ENCODE measurements at places on chromosomes 7 and 10.

DNA sequence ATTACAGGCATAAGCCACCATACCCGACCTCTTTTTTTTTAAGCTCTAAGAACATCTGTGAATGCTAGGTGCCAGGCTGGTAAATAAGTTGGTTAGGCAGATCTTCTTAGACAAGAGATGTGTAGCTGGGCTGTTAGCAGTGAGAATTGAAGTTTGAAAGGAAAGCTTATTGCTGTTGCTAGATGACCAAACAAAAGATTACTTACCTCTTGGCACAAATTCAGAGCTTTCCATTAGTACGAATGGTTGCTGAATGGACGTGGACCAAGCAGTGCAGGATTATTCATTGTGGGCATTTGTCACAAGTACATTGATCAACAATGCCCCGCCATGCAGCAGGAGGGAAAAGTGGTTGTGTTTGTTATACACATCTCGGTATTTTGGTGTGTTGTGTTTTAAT is 131.2 kb downstream of the GFRA1 start:
- no peak for DNase-seq

- DNase-seq = no peak
Measured at GRCh38 chr7:115417662-115418061, 495.8 kb downstream of the MDFIC start.

DNA sequence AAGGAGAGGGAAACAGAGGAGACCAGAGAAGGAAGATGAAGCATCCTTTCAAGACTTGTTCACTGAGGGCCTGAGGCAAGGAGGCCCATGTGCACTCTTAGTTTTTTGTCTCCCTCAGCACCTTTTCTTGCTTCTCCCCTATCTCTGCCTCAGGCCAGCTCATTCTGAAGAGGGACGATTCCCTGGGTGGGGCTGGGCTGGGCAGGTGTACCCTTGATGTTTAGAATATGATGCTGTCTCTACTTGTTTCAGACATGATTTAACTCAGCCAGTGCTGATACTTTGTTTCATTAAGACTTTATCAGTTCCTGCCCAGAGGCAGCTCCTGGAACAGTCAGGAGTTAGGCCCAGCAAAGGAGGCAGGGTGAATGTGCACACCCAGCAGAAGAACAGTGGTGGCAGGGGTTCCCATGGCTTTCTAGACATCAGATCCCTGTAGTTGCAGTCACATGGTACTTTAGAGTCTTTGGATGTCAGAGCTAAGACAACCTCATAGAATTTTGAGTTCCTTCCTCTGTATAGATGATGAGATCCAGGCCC is 3.4 kb downstream of the PRXL2A start:
- no peak for DNase-seq

- no peak for DNase-seq
Measured at GRCh38 chr7:78762625-78763024, 690.8 kb downstream of the MAGI2 start.

DNA sequence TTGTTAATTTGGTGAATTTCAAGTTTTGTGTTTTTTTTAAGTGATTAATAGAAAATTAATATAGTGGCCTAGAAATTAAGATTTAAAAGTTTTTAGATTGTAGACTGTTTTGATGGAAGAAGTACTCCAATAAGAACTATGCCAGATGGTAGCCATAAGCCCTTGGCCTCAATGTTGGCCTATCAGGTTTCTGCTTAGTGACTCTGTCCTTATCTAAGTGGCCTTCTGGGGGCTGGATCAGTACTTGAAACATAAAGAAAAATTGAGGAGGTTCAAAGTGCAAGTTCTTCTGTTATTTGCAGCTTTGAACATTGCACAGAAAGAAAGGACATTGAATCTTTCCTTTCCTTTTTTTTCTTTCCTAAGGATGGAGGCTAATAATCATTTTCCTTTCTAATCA is 9.9 kb downstream of the CCDC126 start:
- DNase-seq = no peak

DNA sequence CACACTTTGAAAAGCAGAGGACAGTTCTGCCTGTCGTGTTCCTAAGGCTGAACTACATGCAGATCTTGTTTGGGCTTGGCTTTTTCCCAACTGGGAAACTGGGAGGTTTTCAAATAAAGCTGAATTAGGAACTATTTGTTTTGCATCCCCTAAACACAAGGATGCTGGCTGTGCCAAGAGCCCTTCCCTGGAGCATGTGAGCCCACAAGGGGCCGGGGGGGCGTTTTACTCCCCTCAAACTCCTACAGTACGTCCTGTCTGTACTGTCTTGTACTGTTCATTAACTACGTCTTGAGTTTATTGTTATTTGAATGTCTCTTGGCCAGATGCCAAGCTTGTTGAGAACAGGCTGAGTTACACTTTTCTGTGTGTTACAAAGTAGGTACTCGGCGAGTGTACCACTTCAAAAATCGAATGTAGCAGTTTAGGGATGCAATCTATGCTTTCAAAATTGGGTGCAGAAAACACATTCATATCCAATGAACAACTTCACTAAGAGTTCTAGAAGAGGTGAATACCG is 94.9 kb downstream of the GFRA1 start:
- no peak for DNase-seq
